ENCODE measurements at places on chromosomes 3 and 15.

DNA sequence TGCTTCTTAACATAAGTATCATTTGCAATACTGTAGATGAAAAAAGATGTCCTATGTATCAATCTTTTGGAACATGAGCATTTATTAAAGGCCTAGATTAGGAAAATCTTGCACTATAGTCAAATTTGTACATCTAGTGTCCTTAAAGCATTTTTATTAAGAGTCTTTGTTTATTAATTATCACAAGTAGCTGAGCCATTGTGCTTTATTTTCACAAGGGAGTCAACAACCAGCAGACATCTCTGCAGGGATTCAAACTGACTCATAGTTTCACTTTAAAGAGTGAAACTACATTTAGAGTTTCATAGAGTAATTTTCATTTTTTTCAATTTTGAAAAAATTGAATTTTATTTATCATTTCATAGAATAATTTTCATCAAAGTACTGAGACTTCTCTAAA, 94.5 kb upstream of the EIF1B start:
- no peak for DNase-seq

- no peak for DNase-seq
These were observed 960 bp downstream of the GCSAM start for GRCh38 chr3:112132088-112132487.

- DNase-seq = no peak
These were observed 134.5 kb downstream of the TBC1D5 start for GRCh38 chr3:17607905-17608304.

GRCh38 chr3:27657871-27658270, 64.3 kb downstream of the EOMES start:
- peak; percentile 69 for DNase-seq

GRCh38 chr15:69117431-69117871, 43.0 kb upstream of the GLCE start:
- no peak for DNase-seq

DNA sequence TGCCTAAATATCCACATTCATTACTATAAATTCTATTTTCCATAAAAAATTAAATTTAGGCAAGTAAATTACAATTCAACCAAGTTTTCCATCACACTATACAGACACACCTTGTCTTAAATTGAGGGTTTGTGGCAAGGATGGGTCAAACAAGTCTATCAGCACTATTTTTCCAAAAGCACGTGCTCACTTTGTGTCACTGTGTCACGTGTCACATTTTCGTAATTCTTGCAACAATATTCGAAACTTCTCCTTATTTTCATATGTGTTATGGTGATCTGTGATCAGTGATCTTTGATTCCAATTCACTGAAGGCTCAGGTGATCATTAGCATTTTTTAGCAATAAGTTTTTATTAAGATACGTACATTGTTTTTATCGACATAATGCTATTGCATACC, 323.3 kb upstream of the CNTN4 start:
- no peak for DNase-seq

- DNase-seq = peak; percentile 37
These were observed 47.0 kb downstream of the DHX30 start for GRCh38 chr3:47849699-47850563.

DNA sequence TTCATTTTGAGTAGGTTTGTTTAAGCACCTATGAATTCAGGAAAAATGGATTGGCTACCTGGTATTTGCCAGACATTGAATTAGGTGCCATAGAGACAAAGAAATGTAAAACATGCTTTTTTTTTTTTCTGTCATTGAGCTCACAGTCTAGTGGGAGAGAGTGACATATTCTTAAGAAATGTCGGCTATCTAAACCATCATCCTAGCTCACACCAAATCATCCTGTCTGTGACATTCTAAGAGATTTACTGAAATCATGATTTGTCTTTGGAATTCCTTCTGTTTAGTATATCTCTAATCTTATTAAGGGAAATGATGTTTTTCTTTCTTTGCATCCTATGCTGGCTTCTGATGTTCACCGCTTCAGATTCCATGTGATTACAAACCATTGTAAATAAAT, 59.5 kb upstream of the STXBP5L start:
- DNase-seq = no peak

- DNase-seq = no peak
These were observed 226.2 kb upstream of the ST8SIA2 start for GRCh38 chr15:92167451-92167850.

DNA sequence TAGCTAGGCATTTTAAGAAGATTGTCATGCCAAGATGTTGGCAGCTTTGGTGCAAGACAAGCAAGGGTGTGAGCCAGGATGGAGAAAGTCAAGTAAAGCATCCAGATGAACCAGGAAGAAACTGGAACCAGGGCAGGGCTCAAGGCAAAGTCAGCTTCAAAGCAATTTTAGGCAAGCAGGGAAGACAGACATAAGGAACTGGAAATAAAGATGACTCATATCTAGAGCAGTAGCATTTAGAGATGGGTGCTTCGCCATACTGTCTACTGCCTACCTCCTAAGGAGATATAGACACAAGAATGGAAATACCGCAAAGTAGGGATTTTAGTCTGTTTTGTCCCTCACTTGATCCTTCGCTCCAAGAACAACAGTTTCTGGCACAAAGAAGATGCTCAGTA, 59.9 kb downstream of the RYR3 start:
- no peak for DNase-seq
